Left kidney (tissue), 8 donors: ENCODE measurements at places on chromosomes 16 and 17. TPM values are rescaled to one million over a fixed set of nuclear protein-coding genes. Genes with fewer than 3 reads are reported as not detected.

LGALS9B gene
- polyA plus RNA-seq, result not detected

CDH5 gene
- polyA plus RNA-seq, result 53.1 TPM

C1QTNF8 gene
- not detected for polyA plus RNA-seq

HSD3B7 gene
- 6.7 TPM for polyA plus RNA-seq

SECTM1 gene
- polyA plus RNA-seq, result 1.3 TPM

NATD1 gene
- 11.2 TPM for polyA plus RNA-seq

YPEL2 gene
- polyA plus RNA-seq, result 36.1 TPM

GRB7 gene
- 38.8 TPM for polyA plus RNA-seq

KCNH6 gene
- 2.2 TPM for polyA plus RNA-seq

RNF43 gene
- 12.9 TPM for polyA plus RNA-seq

DNA sequence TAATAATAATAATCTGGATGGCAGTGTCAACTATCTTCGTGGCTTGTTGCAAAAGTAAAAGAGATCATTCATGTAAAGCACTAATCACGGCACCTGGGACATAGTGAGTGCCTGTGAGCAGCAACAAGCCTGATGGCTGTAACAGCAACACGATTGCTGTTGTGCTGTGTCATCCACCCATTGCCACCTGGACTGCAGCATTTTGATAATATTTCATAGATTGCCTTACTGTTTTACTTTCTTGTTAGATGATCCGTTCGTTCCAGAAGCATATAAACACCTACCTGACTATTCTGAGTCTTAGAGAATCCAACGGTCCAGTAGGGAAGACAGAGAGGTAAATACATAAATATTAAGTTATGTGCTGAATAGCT is 3.1 kb upstream of the MRPS23 start:
- no peak for DNase-seq

DNA sequence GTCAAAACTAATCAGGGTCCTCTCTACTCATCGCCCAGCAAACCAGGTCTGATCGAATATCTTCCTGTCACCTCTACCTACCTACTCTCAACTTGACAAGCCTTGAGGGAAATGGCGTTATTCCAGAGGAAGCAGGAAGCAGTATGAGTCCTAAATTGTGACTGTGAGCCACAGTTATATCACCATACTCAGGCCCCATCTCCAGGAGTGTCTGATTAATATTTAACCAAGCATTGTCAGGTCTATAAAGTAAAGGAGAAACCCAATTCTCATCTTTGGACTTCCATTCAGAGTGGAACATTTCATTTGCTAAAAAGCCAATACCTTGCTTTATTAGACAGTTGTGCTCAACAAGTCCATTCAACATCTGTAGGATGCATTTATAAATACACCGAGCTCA is 17.8 kb upstream of the CLEC3A start:
- no peak for DNase-seq

DNA sequence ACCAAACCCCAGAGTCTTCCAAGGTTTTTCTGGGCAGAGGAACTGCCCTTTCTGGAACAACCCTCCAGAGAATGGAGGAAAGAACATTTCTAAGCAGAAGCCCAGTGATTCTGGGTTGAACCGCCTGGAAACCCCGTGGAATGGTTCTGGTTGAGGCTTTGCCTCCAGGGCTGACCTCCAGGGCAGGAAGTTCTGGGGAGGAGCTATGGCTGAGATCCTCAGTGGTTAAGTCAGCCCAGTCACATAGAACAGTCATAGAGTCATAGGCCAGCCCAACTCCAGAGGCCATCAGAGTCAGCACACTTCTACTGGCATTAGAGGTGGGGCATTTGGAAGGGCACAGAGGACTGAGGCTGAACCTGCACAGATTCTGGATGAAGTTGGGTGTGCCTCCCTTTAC is 65.9 kb downstream of the SPACA3 start:
- no peak for DNase-seq

GRCh38 chr17:80028030-80028429 is 7.6 kb downstream of the TBC1D16 start:
- no peak for DNase-seq

DNA sequence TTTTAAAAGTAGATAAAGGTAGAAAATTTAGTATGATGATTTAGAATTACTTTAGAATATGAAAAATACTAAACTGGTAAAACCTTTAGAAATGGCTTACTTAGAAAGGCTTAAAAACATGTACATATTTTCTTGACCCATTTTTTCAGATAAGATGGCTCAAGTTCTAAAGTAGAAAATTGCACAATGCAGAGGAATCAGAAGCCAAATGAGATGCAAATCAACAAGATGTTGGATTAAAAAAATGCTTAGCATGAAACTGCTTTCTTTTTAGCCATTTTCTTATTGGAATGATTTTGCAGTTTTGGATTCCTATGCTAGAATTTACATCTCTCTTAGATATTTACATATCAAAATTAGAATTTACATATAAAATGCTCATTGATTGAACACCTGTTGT is 1.5 kb upstream of the KRTAP3-1 start:
- DNase-seq, result no peak

DNA sequence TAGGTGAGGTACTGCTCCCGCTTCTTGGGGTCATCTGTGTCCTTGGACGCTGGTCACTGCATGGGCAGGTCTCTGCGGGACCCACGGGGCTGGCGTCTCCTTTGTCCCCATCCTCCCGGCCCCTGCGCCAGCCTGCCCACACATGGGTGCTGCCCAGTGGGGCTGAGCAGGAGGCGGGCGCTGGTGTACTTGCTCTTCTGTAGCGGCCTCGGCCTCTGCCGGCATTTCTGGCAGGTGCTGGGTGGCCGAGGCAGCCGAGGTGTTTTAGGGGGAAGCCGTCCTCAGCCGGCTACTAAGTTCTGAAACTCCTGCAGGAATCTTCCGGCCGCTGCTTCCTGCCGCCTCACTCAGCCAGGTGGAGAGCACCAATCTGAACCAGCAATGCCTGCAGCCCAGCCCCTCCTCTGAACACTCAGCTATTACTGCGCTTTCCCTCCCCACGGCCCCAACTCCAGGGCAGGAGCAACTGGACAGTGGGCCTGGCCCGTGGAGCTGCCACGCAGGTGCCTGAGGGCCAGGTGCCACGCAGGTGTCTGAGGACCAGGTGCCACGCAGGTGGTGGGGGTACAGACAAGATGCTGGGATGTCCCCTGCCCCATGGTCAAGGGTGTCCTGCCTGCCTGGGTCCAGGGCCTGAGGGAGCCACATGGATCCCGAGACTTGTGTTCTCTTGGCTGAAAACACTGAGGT is 10.0 kb downstream of the DECR2 start:
- DNase-seq, result no peak

- no peak for DNase-seq
Observed at GRCh38 chr16:12201866-12202265, 225.3 kb downstream of the SNX29 start.

DNA sequence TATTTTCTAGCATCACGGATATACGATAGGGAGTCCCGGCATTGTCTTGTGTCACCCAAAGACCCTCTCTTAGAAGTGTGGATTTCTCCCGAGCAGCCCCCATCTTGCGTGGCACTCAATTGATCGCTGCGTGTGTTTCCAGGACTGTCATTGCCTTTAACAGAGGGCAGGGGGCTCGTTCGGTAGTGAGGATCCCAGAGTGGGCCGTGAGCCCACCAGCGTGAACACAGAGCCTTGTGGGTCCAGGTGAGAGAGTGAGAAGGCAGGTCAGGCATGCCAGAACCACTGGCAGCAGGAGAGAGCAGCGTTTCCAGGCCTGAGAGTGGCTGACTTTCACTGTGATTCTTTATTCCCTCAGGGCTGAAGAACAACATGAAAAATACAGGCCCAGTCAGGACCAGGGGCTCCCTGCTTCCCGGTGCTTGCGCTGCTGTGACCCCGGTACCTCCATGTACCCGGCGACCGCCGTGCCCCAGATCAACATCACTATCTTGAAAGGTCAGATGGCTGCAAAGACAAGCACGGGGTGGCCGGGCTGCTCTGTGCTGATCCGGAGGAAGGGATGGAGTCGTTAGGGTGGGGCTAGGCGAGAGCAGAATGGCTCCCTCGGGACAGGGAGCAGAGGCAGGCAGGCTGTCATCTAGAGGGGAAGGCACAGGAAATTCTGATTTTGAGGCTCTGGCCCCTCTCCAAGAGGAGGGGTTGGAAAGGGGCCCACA is 22.4 kb downstream of the C1QTNF1 start:
- no peak for DNase-seq

DNA sequence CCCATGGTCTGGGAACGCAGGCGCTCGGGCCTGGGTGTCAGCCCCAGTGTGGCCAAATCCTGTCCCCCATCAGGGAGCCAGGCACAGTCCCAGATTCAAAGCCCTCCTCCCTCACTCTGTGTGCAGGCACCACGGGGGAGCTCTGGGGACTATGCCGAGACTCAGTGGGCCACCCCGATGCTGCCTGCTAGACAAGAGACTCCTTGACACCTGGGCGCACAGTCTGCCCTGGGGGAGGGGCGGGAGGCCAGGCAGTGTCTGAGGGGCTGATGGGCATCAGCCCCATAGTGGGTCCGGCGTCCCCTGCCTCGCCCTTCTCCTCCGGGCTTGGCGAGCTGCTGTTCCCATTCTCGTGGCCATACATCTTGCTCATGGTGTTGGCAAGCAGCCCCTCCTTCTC is 8.5 kb upstream of the CD79B start:
- no peak for DNase-seq

- peak; percentile 44 for DNase-seq
Observed at GRCh38 chr17:79706931-79707850, 23.6 kb upstream of the ENPP7 start.

- no peak for DNase-seq
Observed at GRCh38 chr17:80025140-80025539, 10.5 kb downstream of the TBC1D16 start.

- DNase-seq, result no peak
Observed at GRCh38 chr16:88685156-88686061, 898 bp downstream of the SNAI3 start.

GRCh38 chr16:87390641-87391323 is 1.4 kb upstream of the MAP1LC3B start:
- DNase-seq, result no peak

DNA sequence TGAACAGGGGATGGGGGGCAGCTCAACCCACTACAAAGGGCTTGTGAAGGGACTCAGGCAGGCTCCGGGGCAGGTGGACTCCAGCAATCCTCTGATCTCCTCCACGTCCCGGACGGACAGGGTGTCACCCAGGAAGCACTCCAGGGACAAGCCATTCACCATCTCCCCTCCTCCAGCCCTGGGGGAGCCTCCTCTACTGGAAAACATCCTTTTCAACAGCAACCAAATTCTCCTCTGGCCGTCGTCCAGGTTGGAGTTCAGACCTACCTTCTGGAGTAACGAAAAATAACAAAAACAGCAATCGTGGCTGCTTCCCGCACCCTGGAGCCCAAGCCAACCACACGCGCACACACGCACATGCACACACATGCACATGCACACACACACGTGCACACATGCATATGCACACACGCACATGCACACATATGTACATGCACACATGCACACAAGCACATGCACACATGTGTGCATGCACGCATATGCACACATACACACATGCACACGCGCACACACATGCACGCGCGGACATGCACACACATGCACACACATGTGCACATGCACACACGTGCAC is 8.9 kb upstream of the RBFOX3 start:
- DNase-seq, result no peak

- DNase-seq, result peak; percentile 85
Observed at GRCh38 chr16:5071681-5072333, at the start of gene ALG1. ALG1 (plus strand) TSS chr16:5071843; CDS start chr16:5071850, 7 bp downstream.

DNA sequence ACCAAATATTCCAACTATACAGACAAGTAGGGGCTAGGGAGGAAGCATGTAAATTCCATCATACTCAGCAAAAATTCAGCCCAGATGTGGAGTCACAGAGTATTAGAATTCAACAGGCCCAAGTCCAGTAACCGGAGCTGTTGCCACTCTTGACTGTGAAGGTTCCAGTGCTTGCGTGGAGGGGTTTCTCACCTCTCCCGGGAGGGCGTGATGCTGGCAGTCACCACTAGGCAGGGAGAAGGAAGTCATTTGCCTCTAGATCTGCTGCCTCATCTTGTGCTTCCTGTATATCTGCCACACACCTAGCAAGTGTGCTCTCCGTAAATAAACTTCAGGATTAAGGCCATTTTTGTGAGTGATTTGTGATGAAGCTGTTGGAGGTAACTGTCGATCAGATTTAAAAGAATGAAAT is 1.0 kb upstream of the CKLF start:
- DNase-seq, result no peak

DNA sequence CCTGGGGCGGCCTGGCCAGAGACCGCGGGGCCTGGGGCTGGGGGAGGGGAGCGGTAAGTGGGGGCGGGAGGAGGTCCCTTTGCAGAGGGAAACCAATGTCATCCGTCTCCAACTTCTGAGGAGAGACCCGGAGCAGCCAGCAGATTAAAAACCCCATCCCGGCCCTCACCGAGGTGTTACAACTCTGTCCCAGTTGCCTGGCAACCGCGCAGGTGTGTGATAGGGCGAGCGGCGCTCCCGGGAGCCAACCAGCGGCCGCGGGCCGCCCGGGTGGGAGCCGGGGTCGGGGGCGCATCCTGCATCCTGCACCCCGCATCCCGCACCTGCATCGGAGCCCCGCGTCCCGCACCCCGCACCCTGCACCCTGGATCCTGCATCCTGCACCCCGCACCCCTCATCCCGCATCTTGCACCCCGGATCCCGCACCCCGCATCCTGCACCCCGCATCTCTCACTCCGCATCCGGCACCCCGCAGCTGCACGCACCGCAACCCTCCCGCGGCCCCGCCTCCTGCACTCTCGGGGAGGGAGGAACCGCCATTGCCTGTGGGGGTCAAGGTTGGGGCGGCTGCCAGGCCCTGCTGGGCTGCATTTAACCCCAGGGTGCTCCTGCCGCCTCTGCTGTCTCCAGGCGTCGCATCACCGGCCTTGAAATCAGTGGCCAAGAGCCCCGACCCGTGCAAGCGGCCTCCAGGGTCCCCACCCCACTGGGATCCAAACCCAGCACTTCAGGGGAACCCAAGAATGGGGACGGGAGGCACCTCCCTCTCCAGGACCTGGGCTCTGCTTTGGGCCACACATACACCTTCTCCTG is 47.3 kb downstream of the RTN4RL1 start:
- DNase-seq, result no peak

GRCh38 chr16:86198206-86199118 is 299.5 kb downstream of the IRF8 start:
- peak; percentile 50 for DNase-seq

GRCh38 chr17:60359415-60359814 is 32.5 kb downstream of the USP32 start:
- DNase-seq, result no peak

- no peak for DNase-seq
Observed at GRCh38 chr17:27743281-27743885, 56.9 kb downstream of the NOS2 start.

DNA sequence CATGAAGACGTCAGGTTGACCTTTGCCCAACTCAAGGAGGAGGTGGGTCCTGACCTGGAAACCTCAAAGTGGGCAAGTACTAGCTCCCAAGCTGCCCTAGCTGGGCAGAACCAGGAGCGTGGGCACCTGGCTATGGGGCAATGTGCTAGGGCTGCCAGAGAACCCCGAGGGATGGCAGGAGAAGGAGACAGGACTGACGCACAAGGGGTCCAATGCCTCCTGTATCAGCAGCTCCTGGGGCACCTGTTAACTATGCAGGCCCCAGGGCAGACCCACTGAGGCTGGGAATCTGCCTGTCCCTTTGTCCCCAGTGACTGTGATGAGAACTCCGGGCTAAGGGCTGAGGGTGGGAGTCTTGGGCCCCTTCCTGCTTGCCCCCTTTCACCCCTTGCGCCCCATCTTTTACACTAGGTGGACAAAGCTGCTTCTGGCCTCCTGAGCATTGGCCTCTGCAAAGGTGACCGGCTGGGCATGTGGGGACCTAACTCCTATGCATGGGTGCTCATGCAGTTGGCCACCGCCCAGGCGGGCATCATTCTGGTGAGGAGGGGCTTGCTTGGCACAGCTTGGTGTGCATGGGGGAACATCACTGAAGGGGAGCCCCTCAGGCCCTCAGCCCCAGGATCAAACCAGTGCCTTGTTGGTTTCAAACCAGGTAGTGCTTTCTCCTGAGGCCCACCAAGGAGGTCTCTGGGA is 7.7 kb downstream of the CHAD start:
- no peak for DNase-seq
